Thymus (tissue), 14 donors: ENCODE measurements at places on chromosomes 4 and X. TPM values are rescaled to one million over a fixed set of nuclear protein-coding genes. Genes with fewer than 3 reads are reported as not detected.

GRCh38 chr4:88378691-88379559 lies at the start of gene HERC6:
Gene HERC6 (plus strand): TSS chr4:88378852. CDS start chr4:88378922, 70 bp downstream.
- peak; percentile 73 for DNase-seq

GRCh38 chr4:52511825-52512224 lies 147.3 kb downstream of the USP46 start:
- DNase-seq, result no peak

- no peak for DNase-seq
Observed at GRCh38 chr4:124934916-124935315, 222.4 kb upstream of the ANKRD50 start.

GRCh38 chrX:151359931-151360871 lies 36.8 kb upstream of the VMA21 start:
- no peak for DNase-seq

DNA sequence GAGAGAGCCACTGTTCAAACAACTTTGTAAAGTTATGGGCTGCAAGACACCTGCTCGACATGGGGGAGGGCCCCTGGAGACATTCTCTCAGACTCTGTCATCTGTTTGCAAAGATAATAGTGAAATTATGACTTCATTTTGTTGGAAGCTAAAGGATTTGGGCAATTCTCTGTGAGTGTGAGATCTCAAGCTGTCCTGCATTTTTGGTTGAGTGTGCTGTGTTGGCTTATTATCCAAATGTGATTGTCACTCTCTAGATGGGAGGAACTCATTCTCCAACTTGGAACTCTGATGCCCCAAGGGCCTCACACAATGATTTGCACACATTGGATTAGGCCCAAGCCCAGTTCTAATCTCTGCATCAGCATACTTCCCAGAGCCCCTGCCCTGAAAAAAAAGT lies 63.7 kb downstream of the STK32B start:
- DNase-seq, result no peak

DNA sequence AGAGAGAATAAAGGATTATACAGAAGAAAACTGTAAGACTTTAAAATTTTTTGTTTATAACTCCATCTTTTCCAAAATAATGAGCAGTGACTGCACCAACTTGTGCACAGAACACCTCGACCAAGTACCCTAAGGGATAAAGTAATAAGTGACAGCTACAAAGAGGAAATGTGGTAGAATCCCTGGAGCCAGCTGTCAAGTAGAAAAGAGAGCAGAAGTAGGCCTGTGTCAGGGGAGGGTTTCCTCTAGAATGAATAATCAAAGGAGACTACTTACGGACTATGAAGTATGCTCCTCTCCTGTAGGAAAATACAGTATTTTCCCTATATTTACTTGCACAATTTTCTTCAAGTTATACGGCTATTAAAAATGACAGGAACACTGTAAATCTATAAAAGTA lies 1.2 kb downstream of the EIF1AX start:
- DNase-seq, result peak; percentile 16

- no peak for DNase-seq
Observed at GRCh38 chrX:40145923-40146261, 48.1 kb upstream of the BCOR start.

DNA sequence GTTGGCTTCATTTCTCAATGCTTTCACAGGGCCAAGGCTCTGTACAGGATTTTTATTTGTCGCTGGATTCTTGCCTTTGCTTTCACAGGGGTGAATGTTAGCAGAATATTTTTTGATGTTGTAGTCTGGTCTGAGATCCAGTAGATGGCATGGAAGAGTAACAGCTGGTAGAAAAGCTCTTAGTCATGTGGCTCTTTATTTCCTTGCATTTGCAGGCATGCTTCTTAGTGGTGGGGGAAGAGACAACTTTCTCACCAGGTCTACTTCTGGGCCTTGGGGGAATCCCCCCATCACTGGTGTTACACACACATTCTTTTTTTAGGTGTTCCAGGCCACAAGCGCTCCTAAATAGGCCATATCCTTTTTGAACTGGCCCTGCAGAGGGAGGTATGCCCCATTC lies 58.2 kb upstream of the DKK2 start:
- peak; percentile 47 for DNase-seq

DNA sequence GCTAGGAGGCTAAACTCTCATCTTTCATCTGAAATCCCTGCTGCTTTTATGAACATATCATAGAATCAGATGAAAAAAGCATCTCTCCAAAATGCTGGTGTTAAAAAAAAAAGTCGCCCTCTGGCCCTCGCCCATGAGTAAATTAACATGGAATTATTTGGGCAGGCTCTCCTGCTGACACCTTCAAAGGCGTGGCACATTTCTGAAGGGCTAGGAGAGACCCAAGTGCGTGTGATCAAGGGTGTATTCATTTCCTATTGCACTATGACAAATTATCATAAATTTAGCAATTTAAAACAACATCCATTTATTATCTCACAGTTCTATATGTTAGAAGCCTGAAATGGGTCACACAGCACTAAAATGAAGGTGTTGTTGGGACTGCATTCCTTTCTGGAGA lies 5.1 kb downstream of the ANXA3 start:
- no peak for DNase-seq

DNA sequence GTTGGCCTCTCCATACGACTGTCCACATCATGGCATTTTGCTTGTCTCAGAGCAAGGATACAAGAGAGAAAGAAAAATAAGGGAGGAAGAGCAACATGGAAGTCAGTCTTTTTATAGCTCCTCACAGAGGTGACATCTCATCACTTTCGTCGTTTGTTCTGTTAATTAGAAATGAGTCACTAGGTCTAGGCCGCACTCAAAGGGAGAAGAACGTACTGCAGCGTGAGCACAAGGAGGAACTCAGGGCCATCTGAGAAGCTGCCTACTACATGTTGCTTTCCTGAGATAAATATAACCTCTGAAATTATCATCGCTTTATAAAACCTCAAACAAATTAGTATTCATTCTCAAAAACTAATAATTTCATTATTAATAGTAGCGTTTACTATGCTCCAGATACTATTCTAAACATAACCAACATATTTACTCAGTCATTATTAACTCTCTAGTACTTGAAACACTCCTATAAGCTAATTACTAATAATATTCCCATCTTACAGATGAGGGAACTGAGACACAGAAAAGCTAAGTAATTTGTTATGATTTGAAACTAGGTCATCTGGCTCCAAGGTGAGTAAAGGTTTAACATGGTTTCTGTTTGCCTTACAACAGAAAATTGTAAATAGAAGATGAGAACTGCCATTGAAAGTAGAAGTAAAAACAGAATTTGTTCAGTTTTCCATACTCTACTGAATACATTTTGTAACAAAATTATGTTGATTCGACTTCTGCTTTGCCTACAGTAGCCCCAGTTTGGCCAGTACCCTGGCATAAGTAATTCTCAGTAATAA lies 213.2 kb upstream of the UGT8 start:
- DNase-seq, result no peak

GRCh38 chr4:152138451-152138850 lies 377.6 kb upstream of the GATB start:
- DNase-seq, result peak; percentile 82

- no peak for DNase-seq
Observed at GRCh38 chrX:153819384-153820040, 10.8 kb downstream of the PDZD4 start.

DNA sequence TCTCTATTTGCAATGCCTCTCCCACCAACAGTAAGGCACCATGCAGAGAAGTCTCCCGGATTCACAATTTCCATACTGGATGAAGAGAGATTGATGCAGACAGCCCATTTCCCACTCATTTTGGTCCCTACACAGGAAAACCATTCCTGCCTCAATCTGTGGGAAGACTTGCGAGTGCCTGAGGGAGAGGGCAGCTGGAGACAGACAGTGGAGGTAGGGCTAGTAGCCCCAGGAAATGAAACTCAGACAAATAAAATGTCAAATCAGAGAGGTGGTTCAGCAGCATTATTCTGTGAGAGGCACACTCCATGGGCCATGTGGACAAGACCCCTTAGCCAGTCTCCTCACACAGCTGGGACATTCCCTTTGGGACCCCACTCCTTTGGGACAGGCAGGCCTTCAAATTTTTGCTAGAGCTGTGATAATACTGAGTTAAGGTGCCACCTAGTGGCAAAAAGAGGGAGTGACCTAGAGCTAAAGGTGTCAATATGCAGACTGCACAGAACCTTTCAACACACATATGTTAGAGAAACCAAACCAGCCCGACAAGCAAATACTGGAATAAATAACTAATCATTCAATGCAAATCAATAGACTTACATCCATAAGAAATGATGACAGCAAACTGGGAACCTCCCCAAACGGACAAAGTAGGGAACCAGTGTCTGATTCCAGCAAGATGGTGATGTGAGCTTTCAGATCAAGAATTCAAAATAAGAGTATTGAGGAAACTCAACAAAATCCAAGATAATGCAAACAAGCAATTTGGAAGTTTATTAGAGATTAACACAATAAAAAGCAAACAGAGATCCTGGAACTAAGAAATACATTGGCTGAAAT lies 1865.3 kb upstream of the AGA start:
- DNase-seq, result peak; percentile 1

DNA sequence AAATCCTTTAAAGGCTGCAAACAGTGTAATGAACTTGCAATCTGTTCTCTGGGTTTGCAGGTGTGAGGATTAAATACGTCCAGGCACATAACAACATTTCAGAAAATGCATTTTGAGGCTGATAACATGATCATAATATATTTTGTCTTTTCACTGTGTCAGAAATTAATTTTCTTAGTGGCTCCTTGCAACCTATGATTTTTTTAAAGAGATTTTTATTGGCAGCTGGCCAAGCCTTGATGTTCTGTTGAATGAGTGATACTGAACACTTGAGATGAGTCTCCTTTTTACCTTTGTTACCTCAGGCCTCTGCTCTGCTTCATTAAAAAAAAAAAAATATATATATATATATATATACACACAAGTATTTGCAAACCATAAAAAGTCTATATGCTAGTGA lies 68.2 kb upstream of the TENM3 start:
- no peak for DNase-seq

GRCh38 chr4:66568431-66568830 lies 898.1 kb upstream of the EPHA5 start:
- no peak for DNase-seq

GRCh38 chr4:114012749-114013148 lies 33.3 kb upstream of the ARSJ start:
- DNase-seq, result no peak

DNA sequence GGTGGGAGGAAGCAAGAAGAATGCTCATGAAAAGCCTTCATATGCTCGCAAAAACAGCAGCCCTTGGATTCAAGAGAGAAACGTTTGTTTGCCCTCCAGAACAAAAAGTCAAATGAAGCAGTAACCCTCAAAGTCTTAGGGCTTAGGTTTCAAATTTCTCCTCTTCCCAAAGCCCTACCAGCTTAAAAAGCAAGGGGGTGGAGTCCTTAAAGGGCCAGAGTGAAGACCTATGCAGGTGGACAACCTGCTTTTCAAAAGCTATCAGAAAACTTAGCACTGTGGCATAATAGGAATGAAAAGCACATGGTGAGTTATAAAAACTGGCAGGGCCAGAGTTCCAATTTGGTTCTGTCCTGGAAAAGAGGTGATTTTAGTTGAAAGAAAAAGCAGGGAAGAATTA lies 253.3 kb downstream of the NAP1L3 start:
- DNase-seq, result no peak

- DNase-seq, result no peak
Observed at GRCh38 chrX:110462957-110463356, 104.3 kb downstream of the RTL9 start.

- no peak for DNase-seq
Observed at GRCh38 chr4:168716406-168717129, 219.7 kb downstream of the PALLD start.

DNA sequence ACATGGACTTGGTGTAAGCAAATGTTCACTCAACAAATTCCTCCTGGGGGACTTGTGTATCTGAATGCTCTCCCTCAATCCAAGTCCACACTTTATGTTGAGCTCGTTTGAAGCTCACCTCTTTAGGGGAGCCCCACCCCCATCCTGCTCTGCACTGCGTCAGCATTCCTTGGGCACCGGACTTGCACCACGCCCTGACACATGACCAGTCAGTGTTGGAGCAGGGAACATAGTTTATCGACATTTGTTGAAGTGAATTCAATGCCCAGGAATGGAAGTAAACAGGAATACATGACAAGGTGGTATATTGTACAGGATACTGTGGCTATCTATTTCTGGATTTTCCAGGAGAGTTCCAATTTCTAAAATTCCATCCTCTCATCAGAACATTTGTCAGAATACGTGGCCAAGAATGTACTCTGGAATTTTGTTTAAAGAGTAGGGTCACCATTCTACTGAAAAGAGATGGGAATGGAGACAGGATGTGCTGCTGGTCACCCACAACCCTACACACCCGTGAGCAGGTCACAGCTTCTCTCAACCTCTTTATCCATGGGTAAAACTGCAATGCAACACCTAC lies 60.0 kb upstream of the LNX1 start:
- no peak for DNase-seq

- no peak for DNase-seq
Observed at GRCh38 chr4:121519236-121519838, 138.5 kb upstream of the QRFPR start.

GRCh38 chr4:32525420-32525819 lies 1805.3 kb downstream of the PCDH7 start:
- DNase-seq, result no peak

GRCh38 chr4:165199286-165199685 lies 8.1 kb upstream of the KLHL2 start:
- DNase-seq, result no peak

DNA sequence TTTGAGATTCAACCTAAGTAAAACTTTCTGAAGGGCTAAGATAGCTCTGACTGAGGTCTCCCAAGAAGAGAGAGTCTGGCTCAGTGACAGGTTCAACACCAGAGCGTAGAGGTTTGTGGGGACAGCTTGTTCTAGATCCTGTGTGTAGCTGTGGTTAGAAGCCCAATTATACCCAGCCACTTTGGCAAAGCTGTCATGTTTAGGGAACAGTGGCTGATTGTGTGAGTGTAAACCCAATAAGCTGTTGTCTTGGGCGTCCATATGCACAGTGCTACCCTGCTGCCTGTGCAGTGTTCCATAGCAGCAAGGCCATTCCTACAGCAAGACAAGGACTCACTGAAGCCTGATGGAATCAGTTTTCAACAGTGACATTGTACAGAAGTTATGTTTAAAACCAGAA lies 11.2 kb upstream of the SCRG1 start:
- no peak for DNase-seq

The OPN1MW gene
- total RNA-seq, result not detected

The PRKG2 gene
- total RNA-seq, result 3.0 TPM

The C4orf46 gene
- total RNA-seq, result 8.6 TPM

The SPACA5 gene
- total RNA-seq, result not detected

The NWD2 gene
- under 0.01 TPM for total RNA-seq

The ADGRG4 gene
- under 0.01 TPM for total RNA-seq

The SULT1E1 gene
- total RNA-seq, result 7.8 TPM

The S100G gene
- total RNA-seq, result not detected

The PPP1R3F gene
- total RNA-seq, result 3.2 TPM

The TLR3 gene
- total RNA-seq, result 2.6 TPM

The ZCCHC18 gene
- total RNA-seq, result 0.94 TPM

The FRMD7 gene
- total RNA-seq, result under 0.01 TPM

The ANKRD50 gene
- 6.2 TPM for total RNA-seq

The L1CAM gene
- 0.28 TPM for total RNA-seq

The DHRSX gene
- 12.2 TPM for total RNA-seq

The DDX53 gene
- total RNA-seq, result not detected

The GYPE gene
- 3.1 TPM for total RNA-seq
